ENCODE measurements at places on chromosomes 7 and 10. TPM values are rescaled to one million over a fixed set of nuclear protein-coding genes. Genes with fewer than 3 reads are reported as not detected.

The CABCOCO1 gene
- total RNA-seq: 5.5 TPM

The BTBD16 gene
- not detected for total RNA-seq

The ATRNL1 gene
- 592 TPM for total RNA-seq

The ERVW-1 gene
- total RNA-seq: not detected

The PEX1 gene
- total RNA-seq: 61.4 TPM
